ENCODE measurements at places on chromosomes 12 and 14. TPM values are rescaled to one million over a fixed set of nuclear protein-coding genes. Genes with fewer than 3 reads are reported as not detected.
A peak's percentile ranks its signal among the peaks of the same experiment; 100 is the strongest.

- ATAC-seq, result peak; percentile 71
These were observed 2.2 kb downstream of the OASL start for GRCh38 chr12:121036810-121037326.

DNA sequence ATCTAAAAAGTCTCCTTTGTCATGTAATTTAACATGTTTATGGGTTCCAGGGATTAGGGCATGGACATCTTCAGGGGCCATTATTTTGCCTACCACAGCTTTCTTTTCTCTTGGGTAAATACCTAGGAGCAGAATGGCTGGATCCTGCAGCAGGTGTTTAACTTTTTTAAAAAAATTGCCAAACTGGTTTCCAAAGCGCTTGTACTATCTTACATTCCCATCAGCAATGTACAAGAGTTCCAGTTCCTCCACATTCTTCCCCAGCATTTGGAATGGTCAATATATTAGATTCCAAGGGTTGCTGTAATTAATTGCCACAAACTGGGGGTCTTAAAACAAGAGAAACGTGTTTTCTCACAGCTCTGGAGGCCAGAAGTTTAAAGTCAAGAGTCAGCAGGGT, 27.7 kb upstream of the MYL2 start:
- ATAC-seq, result no peak

- no peak for ATAC-seq
These were observed 28.9 kb downstream of the PTGER2 start for GRCh38 chr14:52342849-52343596.

NYNRIN gene
- total RNA-seq, result 0.04 TPM

TMEM63C gene
- 0.64 TPM for total RNA-seq

PLXNC1 gene
- total RNA-seq, result 7.5 TPM

DNA sequence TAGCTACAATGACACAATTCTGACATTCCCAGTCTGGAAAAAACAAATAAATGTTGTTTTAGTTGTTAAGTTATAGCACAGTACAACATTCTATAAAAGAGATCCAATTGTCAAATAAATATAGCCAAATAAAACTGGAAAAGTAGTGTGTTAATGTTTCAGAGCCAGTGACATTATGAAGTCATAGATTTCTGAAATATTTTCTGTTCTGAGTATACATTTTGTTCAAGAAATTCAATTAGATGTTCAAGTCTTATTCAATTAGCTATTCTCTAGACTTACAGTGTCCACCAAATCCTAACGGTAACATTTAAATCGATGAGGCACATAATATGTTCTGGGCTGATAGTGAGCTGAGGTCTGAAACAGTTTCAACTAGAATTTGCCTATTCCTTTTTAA, 196.1 kb upstream of the ABCD2 start:
- no peak for ATAC-seq

NOS1 gene
- not detected for total RNA-seq

KCNA5 gene
- not detected for total RNA-seq

LMO3 gene
- total RNA-seq, result not detected

- no peak for ATAC-seq
These were observed 196.2 kb upstream of the NUDT4 start for GRCh38 chr12:93181409-93181965.

LRRK2 gene
- 0.04 TPM for total RNA-seq

DNA sequence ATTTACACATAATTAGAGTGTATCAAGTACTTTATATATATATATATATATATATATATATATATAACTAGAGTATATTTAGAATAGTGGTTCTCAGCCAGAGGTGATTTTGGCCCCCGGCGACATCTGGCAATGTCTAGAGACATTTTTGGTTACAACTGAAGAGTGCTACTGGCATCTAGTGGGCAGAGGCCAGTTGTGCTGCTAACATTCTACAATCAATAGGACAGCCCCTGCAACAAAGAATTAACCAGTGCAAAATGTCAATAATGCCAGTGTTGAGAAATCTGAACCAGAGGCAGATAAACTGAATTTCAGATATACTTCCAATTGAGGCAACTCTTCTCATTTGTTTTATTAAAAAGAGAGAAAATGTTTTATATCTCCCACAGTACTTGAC, 8.9 kb downstream of the GTF2A1 start:
- ATAC-seq, result no peak

DNA sequence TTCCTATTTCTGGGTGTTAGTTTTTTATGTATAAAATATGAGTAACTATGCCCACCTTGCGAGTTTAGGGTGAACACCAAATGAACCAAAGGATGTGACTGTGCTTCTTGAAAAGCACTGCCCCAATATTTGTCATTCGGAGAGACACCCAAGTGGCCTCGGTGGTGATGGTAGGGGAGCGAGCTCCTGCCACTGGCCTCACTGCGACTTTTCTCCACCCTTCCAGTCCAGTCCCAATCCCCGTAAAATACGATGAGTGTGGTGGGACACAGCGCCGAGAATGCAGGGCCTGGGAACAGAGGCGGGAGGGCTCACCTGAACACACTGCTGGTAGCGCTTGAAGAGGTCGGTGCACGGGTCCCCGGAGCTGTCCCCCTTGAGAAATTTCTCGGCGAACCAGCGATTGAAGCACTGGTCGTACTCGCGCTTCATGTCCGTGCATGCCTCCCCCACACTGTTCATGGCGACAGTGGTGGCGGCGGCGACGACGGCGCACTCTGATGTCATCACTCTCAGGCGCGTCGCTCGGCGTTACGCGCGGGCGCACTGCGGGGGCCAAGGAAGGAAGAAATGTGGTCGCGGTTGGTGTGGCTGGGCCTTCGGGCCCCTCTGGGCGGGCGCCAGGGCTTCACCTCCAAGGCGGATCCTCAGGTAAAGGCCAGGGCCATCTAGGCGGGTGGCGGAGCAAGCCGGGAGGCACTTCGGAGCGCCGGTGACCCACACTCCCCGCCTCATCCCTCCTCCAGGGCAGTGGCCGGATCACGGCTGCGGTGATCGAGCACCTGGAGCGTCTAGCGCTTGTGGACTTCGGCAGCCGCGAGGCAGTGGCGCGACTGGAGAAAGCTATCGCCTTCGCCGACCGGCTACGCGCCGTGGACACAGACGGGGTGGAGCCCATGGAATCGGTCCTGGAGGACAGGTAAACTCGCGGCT, at the start of the genes GATC and TRIAP1:
TSS of gene GATC (plus strand) at position 534 of the 933 bp plus-strand sequence. CDS start at position 571, 37 bp downstream.
TSS of gene TRIAP1 (minus strand) at position 474 of the 933 bp plus-strand sequence. CDS start at position 462, 12 bp downstream.
- peak; percentile 99 for ATAC-seq

- no peak for ATAC-seq
These were observed 105.0 kb downstream of the TNFAIP2 start for GRCh38 chr14:103228076-103228806.

DNA sequence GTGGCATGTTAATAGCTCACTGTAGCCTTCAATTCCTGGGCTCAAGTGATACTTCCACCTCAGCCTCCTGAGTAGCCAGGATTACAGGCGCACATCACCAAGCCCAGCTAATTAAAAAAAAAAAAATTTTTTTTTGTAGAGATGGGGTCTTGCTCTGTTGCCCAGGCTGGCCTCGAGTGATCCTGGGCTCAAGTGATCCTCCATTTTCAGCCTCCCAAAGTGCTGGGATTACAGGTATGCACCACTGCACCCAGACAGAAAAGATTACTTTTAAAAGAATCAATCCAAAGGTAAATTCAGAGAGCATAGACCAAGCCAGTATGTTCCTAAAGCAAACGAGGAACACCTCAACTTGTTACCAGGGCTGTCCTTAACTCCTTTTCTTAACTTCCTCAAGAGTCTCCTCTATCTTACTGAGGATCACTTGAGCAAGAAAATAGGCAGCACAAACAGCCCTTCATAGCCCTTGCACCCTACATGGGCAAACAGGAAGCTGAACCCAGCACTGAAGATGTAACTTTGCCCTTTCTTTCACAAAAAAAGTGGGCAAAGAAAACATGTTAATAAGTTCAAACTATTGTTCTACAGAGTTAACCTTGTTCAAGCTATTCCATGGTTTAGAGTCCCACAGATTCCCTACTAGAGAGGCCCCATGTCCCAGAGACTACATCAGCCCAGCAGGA, 11.3 kb downstream of the CS start:
- no peak for ATAC-seq

TAOK3 gene
- total RNA-seq, result 62.3 TPM

GPRC5D gene
- not detected for total RNA-seq

AP1G2 gene
- 199 TPM for total RNA-seq

SMCO2 gene
- 0.41 TPM for total RNA-seq

WNT5B gene
- 0.30 TPM for total RNA-seq

DNA sequence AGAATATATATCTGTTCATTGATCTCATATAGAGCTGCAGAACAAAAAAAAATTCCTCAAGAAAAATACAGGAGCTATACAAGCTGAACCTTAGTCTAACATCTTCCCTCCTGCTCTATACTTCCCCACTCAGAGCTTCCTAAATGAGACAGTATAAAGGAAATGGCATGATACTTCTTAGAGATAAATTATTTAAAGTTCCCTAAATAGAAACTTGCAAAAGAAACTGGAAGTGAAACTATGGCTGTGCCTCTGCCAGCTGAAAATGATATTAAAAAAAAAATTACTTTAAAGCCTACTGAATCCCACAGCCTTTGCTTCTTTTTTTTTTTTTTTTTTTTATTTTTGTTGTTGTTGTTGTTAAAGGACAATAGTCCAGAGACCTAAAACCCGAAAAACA, 11.6 kb upstream of the NEK9 start:
- ATAC-seq, result peak; percentile 44

DNA sequence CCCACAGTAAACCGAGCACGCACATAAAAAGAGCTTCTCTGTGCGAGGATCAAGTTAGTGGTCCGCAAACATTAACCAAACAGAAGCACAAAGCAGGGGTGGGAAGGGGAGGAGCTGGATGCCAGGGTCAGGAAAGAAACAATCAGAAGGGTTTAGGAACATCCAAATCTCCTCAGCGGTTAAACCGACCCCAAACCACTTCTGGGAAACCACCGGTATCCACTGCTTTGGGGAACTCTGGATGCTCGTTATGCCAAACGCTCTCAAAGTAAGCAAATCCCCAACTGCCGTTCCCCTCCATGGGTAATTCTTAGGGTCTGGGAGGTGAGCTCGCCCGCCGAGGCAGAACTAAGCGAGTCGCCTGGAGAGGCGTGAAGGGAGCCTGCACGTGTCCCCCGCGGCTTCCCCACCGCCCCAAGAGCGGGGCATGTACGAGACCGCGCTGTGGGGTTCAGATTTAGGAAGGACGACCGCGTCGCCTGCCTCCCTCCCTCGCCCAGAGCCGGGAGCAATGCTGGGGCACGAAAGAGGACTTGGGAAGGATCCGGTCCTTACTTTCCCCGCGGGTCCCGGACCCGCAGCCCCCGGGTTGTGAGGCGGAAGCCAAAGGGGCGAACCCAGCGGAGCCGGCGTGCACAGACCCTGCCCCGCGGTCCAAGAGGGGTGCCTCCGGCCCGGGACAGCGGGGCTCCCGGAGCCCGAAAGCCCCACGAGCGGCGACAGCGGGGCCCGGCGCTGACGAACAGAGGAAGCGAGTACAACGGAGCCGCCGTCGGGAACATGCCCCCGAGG, 711 bp downstream of the SBNO1 start:
- no peak for ATAC-seq

GRCh38 chr14:23559010-23559925, 3.2 kb downstream of the THTPA start:
- no peak for ATAC-seq

DNA sequence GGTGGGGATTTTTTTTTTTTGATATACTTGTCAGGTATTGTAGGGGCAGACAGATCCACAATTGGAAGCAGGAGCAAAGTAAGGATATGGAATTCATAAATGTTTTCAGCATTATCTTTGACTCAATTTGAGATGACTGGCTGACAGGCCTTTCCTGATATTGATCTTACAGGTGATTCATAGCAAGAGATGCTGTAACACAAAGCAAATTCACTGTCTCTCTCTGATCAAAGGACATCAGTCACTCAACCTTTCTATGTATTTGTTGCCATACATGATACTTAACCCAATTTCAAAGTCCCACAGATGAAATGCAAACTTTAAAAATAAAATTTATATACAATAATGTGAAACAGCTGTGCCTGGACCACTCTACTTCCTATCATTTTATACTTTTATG, 1506.9 kb downstream of the AACS start:
- ATAC-seq, result peak; percentile 53

DNA sequence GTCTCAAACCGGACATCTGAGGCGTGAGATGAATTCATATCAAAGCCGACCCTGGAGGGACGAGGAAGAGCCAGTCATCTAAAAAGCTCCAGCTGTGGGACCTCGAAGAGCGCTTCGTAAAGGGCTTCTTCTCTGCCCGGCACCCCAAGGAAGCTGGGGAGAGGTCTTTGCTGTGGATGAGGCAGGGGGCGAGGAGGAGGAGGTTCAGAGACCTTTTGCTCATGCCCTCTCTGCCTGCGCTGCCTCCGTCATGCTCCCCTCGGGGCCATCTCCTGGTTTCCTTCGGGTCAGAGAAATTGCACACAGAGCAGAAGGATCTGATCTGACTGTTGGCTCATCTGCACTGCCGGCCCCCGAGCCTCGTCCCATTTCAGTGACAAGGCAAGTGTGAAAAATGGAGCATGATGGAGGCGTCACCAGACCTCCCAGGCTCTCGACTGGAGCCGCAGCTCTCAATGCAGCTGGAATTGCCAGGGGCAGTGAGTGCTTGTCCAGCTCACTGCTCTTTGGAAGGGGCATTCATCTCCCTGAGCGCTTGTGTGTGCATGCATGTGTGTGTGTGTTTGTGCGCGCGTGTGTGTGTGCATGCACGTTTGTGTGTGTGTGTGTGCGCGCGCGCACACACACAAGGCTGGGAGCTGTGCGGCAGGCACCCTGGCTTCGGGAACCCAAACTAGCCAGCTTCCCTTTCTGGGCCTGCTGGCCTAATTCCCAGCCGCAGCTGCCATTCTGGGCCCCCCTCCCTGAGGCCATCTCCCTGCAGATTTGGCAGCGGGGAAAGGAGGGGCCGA, 9.2 kb downstream of the CABP1 start:
- ATAC-seq, result no peak

GRCh38 chr14:24171422-24172260, at the start of gene REC8:
Gene REC8, plus strand, starts transcription at chr14:24172080. Its CDS starts 473 bp downstream, at chr14:24172553.
- ATAC-seq, result peak; percentile 70

DNA sequence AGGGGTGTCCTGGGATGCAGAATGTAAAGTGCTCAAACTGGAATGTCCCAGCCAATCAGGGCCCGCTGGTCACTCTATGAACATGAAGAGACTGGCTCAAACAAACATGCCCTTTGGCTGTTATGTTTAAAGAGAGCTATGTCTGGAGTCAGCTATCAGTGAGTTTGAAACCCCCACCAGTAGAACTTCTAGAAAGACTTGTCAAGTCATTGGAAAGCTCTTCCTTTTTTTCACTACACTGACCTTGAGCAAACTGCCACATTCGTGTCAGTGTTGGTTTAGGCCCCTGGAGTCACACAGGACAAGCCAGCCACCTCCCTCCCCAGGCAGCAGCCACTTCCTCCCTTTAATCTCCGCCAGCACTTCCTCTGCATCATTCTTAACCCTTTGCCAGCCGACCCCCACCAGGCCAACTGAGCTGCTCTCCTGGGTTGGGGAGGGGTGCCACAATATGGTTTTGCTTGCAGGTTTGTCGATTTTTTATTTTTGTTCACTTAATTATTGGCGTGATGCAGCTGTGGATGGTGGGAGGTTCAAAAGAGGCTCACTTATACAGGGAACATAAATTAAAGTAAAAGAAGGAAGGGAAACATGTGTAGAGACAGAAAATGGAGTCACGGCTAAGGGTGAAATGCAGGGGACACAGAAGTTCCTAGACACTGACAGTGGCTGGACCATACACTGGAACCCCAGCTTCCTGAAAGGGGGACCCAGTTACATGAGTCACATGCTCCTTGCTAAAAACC, 25.3 kb downstream of the CMKLR1 start:
- peak; percentile 35 for ATAC-seq
